GOT3 (cell line): ENCODE measurements at places on chromosomes 3 and 15.

DNA sequence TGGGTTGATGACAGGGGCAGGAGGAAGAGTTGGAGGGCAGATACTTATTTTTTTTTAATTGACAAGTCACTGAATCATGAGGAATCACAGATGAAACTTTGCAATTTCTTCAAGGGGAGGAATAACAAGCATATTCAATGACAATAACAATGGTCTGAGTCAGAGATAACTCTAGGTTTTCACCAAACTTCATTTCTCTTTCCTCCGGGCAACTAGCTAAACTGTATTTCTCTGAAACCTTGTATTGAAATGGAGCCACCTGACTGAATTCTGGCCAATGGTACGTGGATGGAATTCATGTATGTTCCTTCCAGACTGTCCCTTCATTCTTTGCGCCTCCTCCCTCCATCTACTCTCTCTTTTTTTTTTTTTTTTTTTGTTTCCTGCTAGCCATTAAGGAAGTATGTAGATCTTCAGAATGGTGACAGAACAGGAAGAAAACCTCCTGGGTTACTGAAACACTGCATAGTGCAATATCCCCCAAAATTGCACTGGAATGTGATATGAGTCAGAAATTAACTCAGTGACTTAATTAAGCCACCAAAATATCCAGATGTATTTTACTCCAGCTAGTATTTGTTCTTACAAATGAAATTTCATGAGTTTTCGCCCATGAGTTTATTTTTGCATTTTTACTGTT, 495.4 kb downstream of the OTOL1 start:
- no peak for DNase-seq

- no peak for DNase-seq
These were observed 38.5 kb upstream of the DNAJC13 start for GRCh38 chr3:132378846-132379245.

DNA sequence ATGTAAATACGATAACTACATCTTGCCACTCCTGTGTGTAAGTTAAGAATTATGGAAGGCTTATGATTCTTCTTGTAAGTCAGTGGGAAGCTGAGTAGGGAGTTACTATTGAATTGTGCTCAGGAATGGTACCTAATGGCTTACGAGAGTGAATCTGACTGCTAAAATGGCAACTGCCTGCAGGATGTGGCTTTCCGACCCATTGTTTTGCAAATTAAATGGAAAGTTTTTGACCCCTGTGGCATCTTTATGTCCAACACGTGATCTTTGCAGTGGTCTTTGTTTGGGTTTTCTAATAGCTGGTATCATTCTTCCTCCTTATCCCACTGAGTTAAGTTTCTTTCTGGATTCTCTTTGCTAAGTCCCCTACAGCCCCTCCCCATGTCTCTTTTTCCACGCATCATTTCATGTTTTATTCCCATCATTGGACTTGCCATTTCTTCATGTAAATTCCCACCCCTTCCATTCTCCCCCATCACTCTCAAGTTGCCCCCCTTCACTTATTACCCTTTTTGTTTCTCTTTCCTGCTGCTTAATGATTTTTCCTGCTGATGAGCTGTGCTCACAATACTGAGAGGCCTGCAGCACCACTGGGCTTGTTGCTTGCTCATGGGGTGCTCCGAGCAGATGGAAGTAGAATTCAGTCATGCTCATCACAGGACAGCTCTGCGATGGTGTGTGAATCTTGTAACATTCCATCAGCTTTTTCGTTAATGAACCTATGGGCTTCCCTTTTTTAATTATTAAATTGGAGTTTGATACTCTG, 428.2 kb upstream of the IL12A start:
- DNase-seq = no peak

GRCh38 chr15:89494031-89494430, 2.4 kb downstream of the RHCG start:
- DNase-seq = no peak

DNA sequence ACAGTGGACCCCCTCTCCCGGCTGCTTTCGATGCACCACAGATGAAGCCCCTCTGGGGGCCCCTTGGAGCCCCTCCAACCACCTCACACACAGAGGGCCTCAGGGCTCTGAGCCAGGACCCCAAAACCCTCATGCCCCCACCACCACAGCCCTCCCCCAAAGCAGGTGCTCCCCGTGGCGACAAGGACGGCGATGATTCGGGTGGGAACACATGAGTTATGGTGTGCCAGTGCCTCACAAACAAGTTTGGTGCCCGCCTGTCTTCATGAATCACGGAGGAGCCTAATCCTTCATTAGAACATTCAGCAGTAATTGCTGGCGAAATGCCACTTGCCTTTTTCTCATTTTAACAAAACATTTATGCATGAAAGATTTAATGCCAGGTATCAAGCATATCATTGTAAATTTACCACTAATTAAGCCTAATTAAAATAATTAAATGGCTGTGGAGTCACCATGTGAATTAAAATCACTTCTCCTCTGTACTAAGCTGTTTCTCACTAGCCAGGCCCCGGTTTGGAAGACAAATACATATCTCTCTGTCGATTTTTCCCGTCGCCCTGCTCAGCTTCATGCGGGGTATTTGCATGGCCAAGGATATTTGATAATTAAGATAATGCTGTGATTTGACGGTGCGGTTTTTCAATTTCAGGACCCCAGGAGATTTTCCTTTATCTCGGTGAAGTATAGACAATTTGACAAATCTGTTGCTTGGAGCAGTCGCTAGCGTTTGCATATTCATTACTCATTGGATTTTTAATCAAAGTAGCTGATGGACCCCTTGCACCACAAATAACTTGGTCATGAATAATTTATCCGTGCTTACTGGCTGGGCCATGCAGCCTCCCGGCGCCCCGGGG, 157.0 kb downstream of the TLE3 start:
- no peak for DNase-seq

GRCh38 chr3:194050782-194051320, 85.1 kb upstream of the HES1 start:
- DNase-seq = no peak

DNA sequence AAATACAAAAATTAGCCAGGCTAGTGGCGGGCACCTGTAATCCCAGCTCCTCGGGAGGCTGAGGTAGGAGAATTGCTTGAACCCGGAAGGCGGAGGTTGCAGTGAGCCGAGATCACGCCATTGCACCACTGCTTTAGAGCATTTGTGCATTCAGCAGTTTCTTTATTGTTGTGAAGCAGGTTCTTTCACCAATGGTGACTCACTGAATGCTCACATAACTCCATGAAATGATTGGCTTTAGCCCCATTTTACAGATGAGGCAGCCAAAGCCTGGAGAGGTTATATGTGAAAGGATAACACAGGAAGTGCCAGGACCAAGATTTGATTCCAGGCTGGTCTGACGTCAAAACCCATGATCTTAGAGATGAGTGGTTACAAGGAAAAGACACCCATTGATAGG, 195.2 kb downstream of the SLCO3A1 start:
- DNase-seq = no peak

GRCh38 chr15:68635141-68635540, 56.3 kb downstream of the CORO2B start:
- DNase-seq = no peak

DNA sequence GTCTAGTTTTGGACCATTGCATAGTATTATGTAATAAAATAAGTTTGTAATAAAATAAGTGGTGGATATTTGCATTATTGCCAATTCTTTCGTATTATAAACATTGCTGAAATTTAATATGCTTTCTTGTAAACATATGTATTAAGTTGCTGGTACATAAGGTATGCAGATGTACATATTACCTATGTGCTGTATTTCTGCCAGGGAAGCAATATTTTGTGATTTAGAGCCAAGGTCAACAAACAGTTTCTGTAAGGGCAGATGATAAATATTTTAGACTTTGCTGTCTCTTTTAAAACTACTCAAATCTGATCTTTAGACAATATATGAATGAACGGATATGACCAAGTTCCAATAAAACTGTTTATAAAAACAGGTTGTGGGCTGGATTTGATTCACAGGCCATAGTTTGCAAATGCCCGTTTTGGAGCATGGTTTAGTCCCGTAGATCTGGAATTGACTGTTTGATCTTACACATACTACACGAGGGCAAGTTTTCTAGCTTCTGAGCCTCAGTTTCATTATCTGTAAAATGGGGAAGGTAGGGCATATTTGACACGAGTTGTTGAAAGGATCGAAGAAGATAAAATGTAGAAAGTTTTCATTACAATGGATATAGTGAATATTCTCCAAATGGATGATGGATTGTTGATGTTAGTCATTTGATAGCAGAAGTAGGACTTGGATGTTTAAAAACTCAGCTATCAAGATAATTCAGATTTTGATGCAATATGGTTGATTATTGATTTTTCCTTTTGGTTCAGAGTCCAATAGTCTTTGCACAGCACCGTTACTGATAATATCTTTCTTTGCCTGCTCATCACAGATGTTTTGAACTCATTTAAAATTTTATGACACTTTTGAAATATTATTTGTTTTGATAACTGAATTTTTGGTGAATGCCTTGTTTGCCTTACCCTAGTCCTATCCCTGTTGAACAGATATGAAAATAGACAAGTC, 394.6 kb downstream of the FEZF2 start:
- no peak for DNase-seq

DNA sequence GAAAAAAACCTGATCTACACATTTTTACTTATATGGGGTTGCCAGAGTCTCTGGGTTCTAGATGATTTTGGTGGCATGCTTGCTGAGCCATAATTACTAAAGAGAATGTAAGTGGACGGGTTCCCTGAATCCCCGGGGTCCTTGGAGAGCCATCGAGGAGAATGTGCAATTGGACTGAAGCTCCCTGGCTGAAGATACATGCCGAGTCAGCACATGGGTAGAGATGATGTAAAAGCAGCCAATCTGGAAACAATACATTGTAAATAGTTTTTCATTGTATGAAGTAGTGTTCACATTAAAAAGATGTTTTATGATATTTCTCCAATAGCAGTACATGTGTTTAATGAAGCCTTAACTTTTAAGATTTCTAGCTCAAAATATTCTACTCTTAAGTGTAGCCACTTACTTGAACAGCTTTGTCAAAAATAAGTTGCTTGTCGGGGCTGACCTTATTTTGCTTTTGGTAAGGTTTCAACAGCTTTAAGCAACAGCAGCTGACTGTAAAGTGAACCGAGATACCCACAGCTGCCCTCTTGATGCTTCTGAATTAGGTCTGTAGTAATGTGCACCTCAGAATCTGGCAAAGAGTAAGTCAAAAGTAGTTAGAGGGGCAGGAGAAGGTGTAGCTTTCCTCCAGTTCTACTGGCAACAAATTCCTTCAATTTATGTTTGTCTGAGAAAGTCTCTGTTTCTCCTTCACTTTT, 205.7 kb downstream of the PLCL2 start:
- no peak for DNase-seq

DNA sequence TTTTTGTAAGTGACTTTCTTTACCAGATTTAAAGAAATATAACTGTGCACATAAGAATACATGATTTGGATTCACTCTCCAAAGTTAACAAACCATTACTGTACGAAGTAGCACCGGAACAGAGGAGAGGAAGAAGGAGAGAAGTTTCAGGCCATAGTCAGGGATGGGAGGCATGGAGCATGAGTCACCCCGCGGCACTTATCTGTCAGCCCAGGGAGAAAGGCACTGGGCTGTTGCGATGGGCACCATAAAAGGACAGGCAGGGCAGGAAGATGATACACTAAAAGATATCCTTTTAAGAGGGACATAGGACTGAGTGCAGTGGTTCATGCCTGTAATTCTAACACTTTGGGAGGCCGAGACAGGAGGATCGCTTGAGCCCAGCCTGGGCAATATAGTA, 37.0 kb downstream of the TTC23 start:
- DNase-seq = no peak

- no peak for DNase-seq
These were observed 22.6 kb upstream of the RASGRP1 start for GRCh38 chr15:38587214-38587613.

- no peak for DNase-seq
These were observed 16.7 kb upstream of the BFSP2 start for GRCh38 chr3:133383175-133383574.

DNA sequence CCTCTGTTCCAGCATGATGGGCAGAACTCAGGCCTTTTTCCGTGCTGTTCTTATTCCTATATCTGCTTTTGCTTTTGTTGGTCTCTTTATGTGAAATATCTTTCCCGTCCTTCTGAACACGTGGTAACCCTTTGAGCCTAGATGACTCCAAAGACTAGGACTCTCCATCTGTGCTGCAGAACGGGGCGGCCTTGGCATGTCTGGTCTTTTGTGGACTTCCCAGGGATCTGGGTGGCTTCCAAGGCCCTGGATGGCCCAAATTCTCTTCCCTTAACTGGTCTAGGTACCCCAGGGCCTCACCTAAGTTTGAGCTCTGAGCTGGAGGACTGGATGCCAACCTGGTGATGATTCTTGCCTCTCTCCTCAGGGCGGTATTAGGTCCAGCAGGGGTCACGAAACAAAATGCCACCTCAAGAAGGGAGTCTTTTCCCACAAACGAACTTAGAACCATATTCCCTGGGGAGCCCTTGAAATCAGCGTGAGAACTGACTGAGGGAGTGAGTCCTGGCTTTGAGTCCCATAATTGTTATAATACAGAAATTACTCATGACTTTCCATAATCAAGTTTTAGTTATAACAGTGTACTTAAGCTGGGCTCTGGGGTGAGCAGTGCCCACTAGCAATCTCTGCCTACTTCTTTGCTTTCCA, 13.8 kb downstream of the TLNRD1 start:
- no peak for DNase-seq

- no peak for DNase-seq
These were observed 985.7 kb downstream of the SQOR start for GRCh38 chr15:46620392-46621013.

DNA sequence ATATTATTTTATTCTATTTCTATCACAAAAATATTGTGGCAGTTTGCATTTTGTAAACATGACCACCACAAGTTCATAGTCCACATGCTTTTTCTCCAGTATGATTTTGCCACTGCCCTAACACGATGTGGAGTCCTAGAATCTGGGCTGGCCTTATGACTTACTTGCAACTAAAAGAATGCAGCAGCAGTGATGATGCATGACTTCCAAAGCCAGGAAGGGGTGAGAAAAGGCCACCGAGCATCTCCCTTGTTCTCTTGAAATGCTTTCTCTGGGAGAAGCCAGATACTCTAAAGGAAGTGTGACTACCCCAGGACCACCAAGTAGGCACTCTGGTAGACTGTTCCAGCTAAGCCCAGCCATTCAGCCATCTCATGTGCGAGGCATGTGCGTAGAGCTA, 191.6 kb upstream of the MRPL3 start:
- DNase-seq = no peak

- no peak for DNase-seq
These were observed 249.2 kb downstream of the OPA1 start for GRCh38 chr3:193842029-193842798.

- DNase-seq = no peak
These were observed 27.6 kb downstream of the BDH1 start for GRCh38 chr3:197528190-197528589.
